ENCODE measurements at places on chromosomes 4 and X. TPM values are rescaled to one million over a fixed set of nuclear protein-coding genes. Genes with fewer than 3 reads are reported as not detected.

Gene MTM1
- 9.9 TPM for total RNA-seq

Gene RAB33A
- 1.7 TPM for total RNA-seq

- DNase-seq, result no peak
Measured at GRCh38 chr4:79235095-79235494, 90.8 kb downstream of the NAA11 start.

GRCh38 chr4:138003248-138003647, 238.9 kb downstream of the SLC7A11 start:
- no peak for DNase-seq

- no peak for DNase-seq
Measured at GRCh38 chr4:114021451-114021850, 42.0 kb upstream of the ARSJ start.

GRCh38 chrX:41711021-41711667, 12.8 kb upstream of the GPR82 start:
- no peak for DNase-seq

DNA sequence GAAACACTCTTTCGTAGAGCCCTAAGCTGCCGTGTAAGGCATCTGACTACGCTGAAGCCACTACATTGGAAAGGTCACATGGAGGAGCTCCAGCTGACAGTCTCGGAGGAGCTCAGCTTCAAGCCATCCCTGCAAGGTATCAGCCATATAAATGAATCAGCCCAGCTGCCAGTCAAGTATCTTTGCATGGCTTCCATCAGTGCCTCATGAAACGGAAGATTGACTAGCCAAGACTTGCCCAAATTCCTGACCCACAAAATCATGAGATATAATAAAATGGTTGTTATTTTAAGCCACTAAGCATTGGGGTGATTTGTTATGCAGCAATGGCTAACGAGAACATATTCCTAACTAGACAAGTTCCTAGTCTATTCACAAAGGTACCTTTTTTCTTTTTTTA, 104.1 kb upstream of the SCOC start:
- no peak for DNase-seq

- DNase-seq, result no peak
Measured at GRCh38 chrX:133183806-133184205, 34.3 kb downstream of the TFDP3 start.

- no peak for DNase-seq
Measured at GRCh38 chr4:131974730-131975129, 1174.4 kb upstream of the PCDH10 start.

GRCh38 chr4:83046693-83047473, 11.9 kb downstream of the COPS4 start:
- DNase-seq, result no peak

GRCh38 chrX:136210243-136210642, 41.0 kb downstream of the MAP7D3 start:
- no peak for DNase-seq

DNA sequence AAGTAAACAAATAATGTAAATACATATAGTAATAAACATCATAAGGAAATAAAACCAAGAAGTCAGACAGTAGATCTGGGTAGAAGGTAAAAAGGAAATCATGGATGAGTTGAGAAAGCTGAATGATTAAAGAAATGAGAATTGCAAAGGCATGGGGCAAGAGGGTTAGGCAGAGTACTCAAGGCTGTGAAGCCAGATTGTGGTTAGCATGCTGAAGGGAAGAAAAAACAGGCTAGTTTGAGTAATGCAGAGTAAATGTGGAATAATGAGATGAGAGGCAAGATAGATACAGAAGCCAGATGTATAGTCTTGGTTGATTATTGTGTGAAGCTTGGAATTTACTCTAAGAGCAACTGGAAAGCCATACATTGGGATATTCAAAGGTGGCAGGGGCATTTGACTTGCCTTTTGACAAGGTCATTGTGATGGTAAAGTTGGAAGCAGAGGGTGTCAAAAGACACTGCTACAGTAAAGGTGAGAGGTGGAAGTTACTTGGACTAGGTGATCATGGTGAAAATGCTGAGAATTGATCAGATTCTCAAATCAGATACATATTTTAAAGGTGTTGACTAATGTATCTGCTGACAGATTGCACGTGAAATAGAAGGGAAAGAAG, 307.0 kb downstream of the FSTL5 start:
- no peak for DNase-seq

- DNase-seq, result peak; percentile 11
Measured at GRCh38 chrX:15143050-15143824, 126.6 kb downstream of the ASB9 start.

GRCh38 chr4:114019969-114020358, 40.5 kb upstream of the ARSJ start:
- DNase-seq, result no peak

All from heart right ventricle (tissue), 16 donors.